ENCODE measurements at places on chromosomes 11 and 22. TPM values are rescaled to one million over a fixed set of nuclear protein-coding genes. Genes with fewer than 3 reads are reported as not detected.
A peak's percentile ranks its signal among the peaks of the same experiment; 100 is the strongest.

The TCIRG1 gene
- total RNA-seq, result 112 TPM

The ARHGAP20 gene
- 20.6 TPM for total RNA-seq

The GAL3ST3 gene
- not detected for total RNA-seq

The OR5P2 gene
- total RNA-seq, result not detected

The PAMR1 gene
- 30.8 TPM for total RNA-seq

The CADM1 gene
- 14.8 TPM for total RNA-seq

DNA sequence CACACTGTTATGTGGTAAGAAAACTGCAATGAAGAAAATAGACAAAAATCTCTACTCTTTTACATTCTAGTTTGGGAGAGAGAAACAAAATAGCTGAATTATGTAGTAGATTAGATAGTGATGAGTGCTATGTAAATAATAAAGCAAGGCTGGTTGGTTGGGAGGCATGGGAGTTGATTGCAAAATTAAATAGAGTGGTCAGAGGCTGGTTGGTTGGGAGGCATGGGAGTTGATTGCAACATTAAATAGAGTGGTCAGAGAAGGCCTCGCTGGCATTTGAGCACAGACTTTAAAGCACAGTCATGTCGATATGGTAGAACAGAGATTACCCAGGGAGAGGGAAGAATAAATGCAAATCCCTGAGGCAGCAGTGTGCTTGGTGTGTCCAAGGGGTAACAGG, 22.4 kb downstream of the SIK2 start:
- no peak for DNase-seq

DNA sequence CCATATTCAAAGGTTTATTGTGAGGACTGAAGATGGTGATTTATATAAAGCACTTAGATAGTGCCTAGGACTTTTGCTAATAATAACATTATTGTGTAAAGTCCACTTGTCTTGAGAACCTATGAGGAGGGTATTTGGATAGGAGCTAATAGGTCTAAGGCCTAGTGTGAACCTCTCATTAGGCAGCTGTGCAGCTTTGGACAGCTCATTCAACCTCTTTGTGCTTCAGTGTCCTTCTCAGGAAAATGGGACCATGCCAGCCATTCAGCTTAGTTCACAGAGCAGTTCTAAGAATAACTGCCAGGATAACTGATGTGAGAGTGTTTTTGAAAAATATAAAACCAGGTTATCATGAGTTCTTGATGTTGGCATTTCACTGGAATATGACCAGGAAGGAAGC, 56.2 kb downstream of the NAV2 start:
- no peak for DNase-seq

DNA sequence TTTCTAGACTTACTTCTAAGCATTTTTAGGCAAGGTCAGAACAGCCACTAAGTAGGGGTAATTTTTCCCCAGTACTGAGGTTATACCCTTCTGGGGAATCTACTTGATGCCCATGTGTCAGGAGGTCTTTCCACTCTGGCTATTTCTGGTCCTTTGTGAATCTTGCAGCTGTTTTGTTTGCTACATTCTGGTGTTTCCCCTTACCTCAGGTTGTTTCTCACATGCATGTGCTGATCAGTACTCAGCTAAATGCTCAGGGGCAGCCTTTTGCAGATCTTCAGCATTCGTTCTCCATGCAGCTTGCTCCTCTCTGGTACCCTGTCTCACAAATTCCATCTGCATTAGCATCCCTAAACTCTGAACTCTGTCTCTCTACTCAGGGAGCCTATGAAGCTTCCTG, 303.6 kb downstream of the SOX6 start:
- no peak for DNase-seq

GRCh38 chr22:20550057-20550817, 42.8 kb downstream of the MED15 start:
- no peak for DNase-seq

DNA sequence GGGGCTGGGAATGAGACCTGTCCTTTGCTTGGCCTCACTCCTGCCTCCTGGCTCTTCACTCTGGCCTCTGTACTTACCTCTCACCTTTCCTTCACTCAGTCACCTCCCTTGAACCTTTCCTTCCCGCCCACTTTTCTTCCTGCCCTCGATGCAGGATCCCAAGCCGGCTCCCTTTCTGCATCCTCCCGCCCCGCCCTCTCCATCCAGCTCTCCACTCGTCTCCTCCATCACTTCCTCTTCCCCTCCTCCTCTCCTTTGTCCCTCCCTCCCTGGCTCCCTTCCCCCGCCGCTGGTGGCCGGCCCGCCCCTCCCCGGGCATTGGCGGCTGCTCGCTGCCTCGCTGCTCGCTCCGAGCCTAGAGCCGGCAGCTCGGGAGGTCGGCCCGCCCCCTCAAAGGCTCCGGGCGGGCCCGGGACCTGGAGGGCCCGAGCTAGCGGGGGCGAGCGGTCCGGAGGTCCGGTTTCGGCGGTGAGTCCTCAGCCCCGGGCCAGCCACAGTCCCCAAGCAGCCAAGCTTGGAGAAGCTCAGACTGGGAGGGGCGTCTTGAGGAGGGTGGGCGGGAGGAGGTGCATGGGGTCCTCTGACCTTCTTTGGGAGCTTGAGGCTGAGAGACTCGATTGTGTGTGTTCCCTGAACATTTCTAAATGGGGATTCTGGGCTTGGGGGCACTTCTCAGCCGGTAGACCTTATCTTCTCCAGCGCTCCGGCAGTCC, 13.8 kb downstream of the PHLDB1 start:
- no peak for DNase-seq

GRCh38 chr11:62546244-62546928, at the start of gene AHNAK:
Gene AHNAK, minus strand, starts transcription at chr11:62546806. Its CDS starts 10,708 bp downstream, at chr11:62536098.
- peak; percentile 96 for DNase-seq

DNA sequence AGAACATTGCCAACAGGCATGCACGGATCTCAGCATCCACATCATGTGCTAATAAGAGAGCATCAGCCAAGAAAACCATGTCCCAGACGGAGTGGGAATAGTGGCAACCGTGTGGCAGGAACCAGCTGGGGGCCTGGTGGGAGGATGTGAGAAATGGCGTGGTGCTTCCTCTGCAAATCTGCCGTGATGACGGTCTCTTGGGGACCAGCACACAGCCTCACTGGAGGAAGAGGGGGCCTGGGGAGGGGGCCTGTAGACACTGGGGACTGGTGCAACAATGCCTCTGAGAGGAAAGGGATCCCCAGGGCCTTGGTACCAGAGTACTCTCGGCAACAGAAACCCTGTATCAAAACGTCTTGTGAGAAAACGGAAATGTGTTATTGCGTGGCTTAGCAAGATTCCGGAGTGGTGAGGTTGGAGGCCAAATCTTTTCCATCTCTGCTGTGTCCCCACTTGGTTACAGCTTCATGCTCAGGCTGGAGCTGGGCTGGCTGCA, 154.3 kb upstream of the TBCEL start:
- DNase-seq, result no peak

- no peak for DNase-seq
Observed at GRCh38 chr11:125407046-125407445, 89.0 kb downstream of the FEZ1 start.

DNA sequence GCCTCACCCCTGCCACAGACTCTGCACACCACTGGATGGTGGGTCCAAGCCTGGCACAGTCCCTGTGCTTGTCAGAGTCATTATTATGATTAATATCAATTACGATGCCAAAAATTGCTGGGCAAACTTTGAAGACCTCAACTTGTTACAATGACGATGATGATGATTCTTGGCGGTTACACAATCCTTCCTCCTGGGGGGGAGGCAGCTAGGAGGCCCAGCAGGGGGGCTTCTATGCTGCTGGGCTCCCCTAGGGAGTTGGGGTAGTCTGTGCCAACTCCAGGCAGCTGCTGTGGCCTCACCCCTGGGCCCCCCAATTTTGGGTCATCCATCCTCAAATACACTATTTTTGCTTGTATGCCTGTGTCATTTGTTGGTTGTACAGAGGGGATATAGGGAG, 12.0 kb downstream of the SLC35E4 start:
- DNase-seq, result no peak

GRCh38 chr11:124329787-124330478, 9.9 kb upstream of the OR8D2 start:
- DNase-seq, result no peak

- DNase-seq, result no peak
Observed at GRCh38 chr11:8194956-8195355, 26.1 kb upstream of the RIC3 start.

DNA sequence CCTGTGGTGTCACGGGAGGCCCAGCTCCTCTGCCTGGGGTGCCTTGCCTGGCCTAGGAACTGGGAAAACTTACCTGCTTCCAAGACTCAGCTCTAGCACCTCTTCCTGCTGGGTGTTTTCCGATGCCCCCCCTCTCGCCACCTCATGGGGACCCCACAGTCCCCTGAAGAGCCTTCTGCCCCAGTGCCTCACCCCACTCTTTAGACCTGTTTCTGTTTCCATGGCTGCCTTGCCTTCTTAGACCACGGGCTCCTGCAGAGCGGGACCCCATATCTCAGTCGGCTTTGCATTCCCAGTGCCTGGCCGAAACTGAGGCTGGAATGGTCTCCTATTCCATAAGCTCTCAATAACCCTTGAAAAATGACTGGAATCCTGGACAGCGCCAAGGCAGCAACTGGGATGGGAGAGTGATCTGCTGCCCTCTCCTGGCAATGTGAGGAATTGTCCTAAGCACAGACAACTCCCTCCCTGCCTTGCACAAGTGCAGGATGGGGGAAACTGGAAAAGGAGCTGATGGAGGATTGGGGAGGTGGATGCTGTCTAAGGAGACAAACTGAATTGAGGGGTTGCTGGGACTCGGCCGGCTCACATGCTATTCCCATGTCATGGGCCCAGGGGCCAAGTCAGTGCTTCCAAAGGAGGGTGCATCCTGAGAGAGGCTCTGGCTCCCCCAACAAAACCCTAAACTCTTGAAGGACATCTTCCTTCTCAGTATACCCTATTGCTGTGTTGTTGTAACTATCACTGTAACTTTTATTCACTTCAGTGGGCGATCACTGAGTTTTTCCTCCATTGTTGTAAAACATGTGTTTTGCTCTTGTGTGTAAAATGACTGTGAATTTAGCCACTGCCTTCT, 26.6 kb upstream of the IL17RA start:
- DNase-seq, result no peak

GRCh38 chr11:130778705-130779104, 137.6 kb downstream of the SNX19 start:
- DNase-seq, result no peak
